ENCODE measurements at places on chromosomes 16 and 17. TPM values are rescaled to one million over a fixed set of nuclear protein-coding genes. Genes with fewer than 3 reads are reported as not detected.

CMTM2 gene
- total RNA-seq, result not detected

KRTAP4-3 gene
- total RNA-seq, result not detected

KRTAP4-9 gene
- total RNA-seq, result not detected

CTRB1 gene
- total RNA-seq, result not detected

DRC3 gene
- 15.4 TPM for total RNA-seq

NCOR1 gene
- 154 TPM for total RNA-seq

TBC1D3D gene
- total RNA-seq, result 1.2 TPM

TMC5 gene
- total RNA-seq, result 9.9 TPM

KRT34 gene
- total RNA-seq, result not detected

All from progenitor cell of endocrine pancreas (in vitro differentiated cells).